Left ventricle myocardium superior (tissue), 1 donor: ENCODE measurements at places on chromosomes 2 and 18.

GRCh38 chr18:24274837-24275236 lies 122.8 kb downstream of the OSBPL1A start:
- DNase-seq: no peak

- no peak for DNase-seq
These were observed 96.7 kb downstream of the CNTNAP5 start for GRCh38 chr2:124121760-124122275.

- no peak for DNase-seq
These were observed 46.7 kb downstream of the FANCL start for GRCh38 chr2:58194458-58194857.

- DNase-seq: no peak
These were observed 91.2 kb downstream of the VRK2 start for GRCh38 chr2:58137856-58138255.

- DNase-seq: no peak
These were observed 3.8 kb downstream of the PROM2 start for GRCh38 chr2:95278051-95278471.

DNA sequence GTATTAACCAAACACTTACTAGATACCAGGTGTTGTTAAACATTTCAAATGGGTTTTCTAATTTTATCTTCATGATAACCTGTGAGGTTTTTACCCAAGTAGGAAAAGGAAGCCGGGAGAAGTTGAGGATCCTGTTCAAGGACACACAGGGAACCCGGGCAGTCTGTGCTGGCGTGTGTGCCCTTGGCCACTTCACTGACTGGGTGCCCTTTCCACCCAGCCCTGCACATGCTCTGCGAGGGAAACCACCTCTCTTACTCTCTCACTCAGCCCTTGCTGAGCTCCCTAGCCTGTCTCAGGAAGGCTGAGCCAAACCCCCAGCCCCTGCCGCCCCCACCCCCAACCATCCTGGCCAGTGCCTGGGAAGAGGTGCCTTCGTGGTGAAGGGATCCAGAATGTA lies 51.8 kb downstream of the TEX44 start:
- peak; percentile 57 for DNase-seq

DNA sequence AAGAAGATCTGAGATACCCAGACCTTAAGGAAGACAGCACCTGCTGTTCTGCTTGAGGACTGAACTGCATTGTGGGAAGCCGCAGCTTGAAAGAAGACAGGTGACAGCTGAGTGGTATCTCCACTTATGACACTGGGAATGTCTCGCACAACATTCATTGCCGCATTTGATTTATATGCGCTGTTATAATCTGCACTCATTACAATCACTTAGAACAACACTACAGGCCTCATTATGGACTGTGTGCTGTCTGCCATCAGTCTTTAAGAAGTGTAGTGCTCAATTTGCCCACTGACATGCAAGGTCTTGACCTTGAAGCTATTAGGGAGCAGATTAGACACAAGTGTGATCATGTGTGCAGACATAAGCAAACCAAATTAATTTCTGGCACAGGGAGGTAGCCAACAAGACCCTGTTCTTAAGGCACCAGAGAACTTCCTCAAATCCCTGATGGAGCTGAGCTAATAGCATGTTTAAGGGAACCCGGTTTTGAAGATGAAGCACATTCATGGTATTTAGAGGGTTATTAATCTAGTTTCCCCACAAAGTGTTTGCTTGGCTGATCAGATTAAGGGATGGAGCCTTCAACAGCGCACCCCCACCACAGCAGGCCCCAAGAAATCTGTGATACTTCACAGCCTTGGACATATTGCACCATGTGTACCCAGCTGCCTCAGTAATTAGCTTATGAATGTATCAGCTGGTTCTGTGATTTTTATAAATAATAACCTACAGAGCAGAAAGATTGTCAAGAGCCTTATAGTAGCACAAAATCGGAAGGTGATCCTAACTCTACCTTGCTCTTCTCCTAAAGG lies 146.8 kb downstream of the SATB2 start:
- no peak for DNase-seq

DNA sequence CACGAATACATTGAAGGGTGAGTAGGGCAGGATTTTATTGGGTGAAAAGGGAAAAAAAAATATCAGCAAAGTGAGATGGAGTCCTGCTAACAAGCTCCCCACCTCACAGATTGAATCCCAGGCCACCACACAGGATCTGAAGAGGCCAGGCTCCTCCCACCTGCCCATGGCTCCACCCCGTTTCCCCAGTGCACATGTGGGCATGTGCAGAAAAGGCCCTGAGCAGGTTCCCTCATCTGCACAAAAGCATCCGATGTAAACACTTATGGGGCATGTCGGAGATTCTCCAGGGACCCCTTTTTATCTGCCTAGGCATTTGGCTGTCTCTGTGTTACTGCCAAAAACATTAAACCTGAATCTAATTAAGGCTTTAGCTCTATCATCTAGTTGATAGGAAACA lies 35.2 kb downstream of the SKA1 start:
- no peak for DNase-seq

DNA sequence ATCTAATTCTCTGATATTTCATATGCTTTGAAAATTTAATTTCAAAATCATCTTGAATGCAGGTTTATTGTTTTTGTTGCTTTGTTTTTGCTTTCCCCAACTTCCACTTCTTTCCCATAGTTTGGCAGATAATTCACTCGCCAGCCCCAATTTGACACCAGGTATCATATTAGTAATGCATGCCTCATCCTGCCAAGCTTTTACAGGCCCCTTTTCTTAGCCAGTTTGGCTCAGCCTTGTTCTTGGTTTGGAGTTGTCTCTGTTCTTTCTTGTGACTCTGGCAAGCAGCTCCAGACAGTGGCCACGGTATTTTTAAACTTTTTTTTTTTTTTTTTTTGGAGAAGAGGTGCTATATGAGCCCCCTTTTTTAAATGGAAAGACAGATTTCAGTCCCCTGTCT lies 65.3 kb downstream of the PMS1 start:
- no peak for DNase-seq

DNA sequence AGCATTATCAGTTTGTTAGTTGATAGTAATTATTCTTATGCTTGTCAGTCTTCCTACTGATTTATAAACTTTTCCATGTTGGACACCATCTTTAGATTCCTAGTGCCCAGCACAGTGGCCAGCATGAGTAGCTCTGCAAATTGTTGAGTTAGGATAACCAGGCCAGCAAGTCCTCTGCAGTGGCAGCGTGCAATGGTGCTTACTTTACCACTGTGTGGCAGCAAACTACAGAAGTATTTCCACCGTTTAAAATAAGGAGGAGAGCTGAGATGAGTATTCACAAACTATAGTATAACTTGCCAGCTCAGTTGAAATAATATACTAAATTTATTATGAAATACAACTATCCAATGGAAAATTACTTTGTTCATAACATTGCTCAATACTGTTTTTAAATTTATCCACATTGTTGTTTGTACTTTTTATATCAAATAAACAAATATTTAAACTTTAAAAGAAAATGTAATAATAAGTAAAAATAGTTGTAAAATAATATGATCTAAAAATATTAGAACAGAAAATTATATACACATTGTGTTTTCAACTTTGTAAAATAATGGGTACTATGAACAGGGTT lies 9.3 kb upstream of the THADA start:
- DNase-seq: no peak

GRCh38 chr18:7945882-7946281 lies 378.8 kb downstream of the PTPRM start:
- DNase-seq: no peak

DNA sequence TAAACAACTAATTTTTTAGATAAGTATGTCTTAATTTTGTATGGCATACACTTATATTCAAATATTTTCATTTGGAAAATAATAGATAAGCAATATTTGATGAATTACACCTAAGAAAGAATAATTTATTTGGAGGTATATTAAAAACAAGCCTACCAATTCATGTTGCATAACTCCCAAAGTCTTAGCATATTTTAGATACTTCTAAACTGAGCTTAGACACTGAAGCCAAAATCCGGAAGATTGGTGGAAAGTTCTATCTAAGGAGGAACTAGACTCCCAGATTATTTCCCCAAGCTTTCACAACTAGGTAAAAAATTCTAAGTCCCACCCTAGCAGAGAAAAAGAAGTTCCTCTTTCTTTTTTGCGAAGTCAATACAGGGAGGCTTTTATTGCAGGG lies 221.0 kb upstream of the MMADHC start:
- DNase-seq: no peak

DNA sequence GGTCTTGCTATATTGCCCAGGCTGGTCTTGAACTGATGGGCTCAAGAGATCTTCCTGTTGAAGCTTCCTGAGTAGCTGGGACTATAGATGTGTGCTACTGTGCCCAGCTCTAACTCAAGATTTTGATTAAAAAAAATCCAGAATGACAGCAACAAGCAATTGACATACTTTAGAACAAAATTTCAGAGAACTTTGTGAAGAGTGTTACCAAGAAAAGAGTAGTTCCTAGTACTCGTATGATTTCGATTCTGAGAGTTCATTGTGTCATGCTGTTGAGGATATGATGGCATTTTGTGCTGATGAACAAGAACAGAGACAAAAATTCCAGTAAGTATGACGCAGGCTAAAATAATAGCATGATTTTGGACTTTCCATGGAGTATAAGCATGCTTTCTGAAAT lies 90.2 kb upstream of the TWSG1 start:
- DNase-seq: no peak

GRCh38 chr2:55156326-55156725 lies 75.8 kb downstream of the CLHC1 start:
- DNase-seq: no peak
